LoVo (cell line): ENCODE measurements at places on chromosomes 3 and 15.

GRCh38 chr3:14769544-14770325, 49.0 kb upstream of the FGD5 start:
- DNase-seq: no peak

DNA sequence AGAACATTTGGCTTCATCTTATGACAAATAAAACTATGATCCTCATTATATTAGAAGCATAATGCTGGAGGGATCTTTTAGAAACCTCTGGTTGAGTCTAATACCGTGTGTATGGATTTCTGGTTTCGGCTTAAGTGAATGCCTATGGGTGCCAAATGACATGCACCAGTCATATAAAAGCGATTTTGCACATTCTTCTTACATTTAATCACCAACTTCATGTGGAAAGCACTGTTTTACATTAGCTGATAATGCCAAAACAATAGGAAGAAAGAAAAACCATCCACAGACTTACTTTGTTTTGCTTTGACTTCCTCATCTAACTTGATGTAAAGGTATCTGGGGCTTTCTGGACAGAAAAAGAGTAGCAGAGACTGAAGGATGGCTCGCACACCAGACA, 20.9 kb downstream of the SLC2A2 start:
- DNase-seq: no peak

DNA sequence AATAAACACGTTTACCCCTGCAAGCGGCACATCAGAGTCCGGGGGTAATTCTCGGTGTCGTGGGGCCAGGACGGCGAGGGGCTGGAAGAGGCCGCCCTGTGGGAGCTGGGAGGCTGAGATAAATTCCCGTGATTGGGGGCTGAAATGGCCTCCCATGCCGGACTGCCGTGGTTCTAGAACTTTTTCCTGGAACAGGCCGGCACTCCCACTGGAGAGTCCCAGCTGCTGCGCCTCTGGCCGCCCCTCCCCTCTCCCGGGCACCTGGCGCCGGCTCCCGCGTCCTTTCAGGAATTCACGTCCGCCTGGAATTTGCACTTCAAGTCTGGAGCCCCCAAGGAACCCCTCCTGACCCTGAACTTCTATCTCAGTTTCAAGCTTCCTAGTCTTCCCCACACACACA, 10.8 kb upstream of the LRRC2 start:
- no peak for DNase-seq

GRCh38 chr3:13358643-13359042, 61.5 kb downstream of the NUP210 start:
- no peak for DNase-seq

DNA sequence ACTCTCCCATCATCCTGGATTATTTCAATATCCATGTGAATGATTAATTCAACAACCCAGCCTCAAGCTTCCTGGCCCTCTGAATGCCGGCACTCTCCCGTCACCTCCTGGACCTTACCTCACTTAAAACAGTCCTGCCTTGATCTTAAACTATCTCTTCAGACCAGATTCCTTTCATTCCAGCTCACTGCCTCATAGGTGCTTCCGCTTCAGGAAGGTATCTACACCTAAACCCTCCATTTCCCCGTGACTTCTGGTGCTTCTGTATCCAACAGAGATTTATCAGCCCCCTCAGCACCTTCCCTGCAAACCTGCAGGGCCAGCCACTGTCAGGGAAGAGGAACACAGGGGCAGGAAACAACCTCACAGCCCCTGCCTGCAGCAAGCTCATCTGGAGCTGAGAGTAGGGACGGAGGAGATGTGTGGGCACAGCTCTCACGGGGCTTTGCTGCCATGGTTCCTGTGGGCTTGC, 98.9 kb upstream of the TJP1 start:
- peak; percentile 54 for DNase-seq

DNA sequence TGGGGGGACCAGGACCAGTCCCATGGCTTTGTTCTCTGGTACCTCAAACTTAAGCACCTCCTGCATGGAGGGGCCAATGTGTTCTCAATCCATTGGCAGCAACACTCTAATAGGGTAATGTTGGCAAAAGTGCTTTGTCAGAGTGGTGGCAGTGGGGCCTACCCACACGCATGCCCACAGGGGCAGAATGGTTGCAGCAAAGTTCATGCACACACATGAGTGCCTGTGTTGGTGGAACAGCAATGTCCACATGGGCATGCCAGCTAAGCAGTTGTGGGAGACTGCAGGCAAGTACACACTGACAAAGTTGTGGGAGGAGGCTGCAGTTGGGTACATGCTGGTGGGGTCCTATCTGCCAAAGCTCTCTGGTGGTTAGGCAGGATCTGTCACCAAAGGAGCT, 645.2 kb downstream of the ZNF385D start:
- no peak for DNase-seq

DNA sequence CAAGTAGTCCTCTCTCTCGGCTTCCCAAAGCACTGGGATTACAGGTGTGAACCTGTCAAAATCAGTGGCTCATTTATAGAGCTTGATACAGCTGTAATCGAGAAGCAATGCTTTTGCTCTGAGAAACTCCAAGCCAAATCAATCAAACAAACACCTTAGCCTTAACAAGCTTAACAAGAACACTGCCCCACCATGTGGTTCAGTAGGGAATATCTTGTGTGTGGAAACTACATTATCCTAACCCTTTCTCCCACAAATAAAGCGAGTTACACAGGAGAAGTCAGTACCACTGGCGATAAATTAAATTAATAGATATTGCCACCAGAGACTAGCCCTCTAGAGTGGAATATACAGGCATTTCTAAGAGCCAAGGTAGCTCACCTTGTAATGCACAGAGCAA, 13.9 kb downstream of the CDAN1 start:
- no peak for DNase-seq

DNA sequence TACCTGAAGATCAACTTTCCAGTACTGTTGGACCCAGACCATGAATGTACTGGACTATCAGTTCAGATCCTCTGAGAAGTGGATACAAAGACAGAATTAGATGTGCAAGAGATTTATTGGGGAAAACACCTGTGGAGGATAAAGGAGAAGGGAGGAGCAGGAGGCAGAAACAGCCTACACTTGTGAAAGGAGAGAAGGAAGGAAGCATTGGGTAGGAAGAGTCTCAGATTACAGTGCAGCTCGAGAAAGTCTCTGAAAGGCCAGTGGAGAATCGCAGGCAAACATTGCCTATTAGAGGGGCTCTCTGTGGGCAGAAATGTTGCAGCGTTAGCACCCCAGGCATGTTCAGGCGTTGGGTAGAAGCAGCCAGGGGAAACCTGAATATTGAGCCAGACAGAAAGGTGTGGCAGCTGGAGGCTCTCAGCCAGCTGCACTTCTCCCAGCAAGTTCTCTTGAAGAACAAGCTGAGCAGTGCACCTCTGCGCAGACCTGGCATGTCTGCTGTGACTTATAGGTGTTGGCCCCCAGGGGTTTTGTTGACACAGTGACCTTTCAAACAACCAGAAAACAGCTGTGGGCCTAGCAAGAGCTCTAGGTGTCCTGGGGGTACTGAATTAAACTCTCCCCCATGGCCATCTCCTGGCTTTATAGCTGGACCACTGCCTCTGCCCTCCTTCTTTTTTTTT, 7.0 kb downstream of the CHST14 start:
- DNase-seq: no peak

GRCh38 chr3:59538753-59539432, 489.1 kb upstream of the CFAP20DC start:
- no peak for DNase-seq

DNA sequence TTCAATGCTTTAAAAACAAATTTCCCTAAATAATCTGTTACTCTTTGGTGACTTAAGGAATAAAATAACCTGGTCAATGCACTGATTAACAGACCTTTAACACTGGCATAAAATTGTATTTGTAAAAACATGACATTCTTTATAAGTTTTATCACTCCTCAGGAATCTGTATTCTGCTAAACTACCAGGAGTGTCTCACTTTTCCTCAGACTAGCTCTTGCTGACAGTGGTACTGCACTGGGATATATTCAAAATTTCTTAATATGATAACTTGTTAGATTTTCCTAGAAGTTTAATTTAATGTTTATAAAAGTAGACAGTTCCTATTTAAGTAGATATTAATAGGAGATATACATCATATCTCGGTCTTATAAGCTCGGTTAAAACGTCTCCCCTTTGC, 363.4 kb upstream of the ARHGEF26 start:
- no peak for DNase-seq

- DNase-seq: no peak
Measured at GRCh38 chr15:89364341-89364740, 29.7 kb upstream of the POLG start.

DNA sequence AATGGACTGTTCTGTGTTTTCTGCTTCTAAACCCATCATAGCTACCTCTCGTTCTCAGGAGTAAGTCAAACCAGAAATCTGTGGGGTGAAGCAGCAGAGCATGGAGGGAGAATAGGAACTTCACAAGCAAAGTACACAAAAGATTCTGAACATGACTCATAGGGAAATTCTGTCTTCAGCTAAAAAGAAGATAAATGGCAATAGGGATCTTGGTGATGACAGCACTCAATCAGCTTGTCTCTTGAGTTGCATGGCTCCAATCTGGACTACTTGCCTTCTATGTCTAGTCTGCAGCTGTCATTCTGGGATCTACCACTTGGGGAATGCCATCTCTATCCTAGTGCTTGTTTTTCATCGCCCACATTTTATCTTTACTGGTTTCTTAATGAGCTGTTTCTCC, 13.5 kb upstream of the GRAMD1C start:
- DNase-seq: no peak

DNA sequence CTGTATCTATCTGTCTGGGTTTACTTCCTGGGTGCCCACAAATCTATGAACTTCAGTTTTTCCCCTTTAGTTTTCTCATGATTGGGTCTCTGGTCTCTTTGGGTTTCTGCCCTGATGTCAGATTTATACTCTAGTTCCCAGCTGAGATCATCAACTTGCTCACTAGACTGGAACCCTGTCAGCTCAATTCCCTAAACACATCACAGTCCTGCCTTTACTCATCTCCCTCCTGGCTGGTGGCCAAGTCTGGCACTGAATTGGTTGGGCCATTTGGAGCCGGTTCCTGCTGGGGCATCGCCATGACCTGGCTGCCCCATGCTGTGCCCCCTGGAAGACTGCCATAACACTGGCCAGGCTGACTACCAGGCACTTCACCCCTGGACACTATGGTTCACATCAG, 345.3 kb downstream of the CHST2 start:
- peak; percentile 8 for DNase-seq

DNA sequence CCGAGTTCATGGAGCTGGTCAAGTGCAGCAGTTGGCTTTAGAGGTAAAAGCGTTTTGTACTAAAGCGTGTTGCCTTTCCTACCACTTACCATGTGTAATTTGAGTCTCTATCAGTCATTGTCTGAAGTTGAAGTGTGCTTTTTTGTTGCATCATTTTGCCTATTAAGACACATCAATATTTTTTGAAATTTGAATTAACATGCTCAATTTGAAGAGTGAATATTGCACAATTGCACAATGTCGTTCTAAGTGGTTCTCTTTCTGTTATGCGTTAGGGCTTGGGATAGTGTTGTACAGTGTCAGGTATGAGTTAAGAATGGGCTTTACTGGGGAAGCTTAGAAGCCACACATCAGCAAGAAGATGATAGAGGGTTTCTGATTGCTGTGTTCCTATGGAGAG, 84.0 kb upstream of the ACKR4 start:
- no peak for DNase-seq

DNA sequence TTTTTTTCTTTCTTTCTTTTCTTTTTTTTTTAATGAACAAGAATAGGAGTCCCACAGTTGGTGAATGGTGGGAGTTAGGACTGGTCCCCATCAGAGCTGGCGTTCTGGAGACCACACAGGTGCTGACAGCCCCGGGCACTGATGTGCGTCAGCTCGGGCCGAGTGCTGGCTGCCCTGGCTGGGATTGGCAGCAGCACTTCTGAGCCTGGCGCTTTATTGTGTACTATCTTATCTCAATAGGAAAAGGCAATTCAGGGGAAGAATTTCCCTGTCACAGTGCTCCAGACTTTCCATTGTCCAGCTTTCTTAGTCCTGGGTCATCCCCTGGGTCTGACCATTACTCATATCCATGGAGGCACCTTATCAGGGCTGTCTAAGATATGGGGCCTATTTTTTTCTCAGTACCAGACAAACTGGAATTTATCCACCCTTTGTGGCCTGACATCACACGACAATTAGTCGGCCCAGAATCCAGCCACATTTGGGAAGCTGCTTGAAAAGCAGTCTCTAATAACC, 54.1 kb downstream of the TMEM44 start:
- DNase-seq: no peak

DNA sequence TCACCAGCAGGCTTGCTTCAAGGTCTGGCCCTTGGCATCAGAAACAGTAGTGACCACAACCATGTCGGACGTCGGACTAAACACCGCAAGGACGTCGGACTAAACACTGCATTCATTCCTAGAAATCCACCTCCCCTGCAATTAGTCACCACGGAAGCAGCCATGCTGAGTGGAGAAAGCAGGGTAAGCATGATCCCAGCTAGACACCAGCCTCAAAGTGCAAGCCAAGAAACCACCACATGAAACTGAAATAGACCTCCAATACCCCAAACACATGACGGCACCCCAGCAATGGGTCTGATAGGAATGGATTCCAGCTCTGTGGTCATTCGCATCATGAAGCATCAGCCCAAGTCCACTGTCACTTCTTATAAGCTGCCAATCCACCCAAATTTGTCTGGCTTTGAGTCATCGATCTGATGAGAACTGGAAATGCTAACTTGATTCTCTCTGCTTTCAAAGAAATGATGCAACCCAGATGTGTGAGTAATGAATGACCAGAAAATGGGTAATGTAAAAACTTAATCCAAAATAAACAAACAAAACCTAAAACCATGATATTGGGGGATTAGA, 348.3 kb upstream of the TMCO5A start:
- no peak for DNase-seq

- peak; percentile 9 for DNase-seq
Measured at GRCh38 chr3:112894258-112894657, 47.6 kb upstream of the CD200R1L start.

GRCh38 chr3:29079358-29079757, 201.5 kb upstream of the RBMS3 start:
- DNase-seq: no peak

DNA sequence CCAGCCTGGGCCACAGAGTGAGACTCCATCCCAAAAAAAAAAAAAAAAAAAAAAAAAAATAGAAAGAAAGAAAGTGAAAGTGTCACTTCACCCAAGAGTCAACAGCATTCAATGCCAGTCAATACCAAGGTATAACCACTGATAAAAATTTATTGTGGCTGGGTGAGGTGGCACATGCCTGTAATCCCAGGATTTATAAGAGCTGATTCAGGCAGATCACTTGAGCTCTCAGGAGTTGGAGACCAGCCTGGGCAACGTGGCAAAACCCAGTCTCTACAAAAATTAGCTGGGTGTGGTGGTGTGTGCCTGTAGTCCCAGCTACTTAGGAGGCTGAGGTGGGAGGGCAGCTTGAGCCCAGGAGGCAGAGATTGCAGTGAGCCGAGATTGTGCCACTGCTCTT, 46.5 kb upstream of the PIK3CB start:
- no peak for DNase-seq

GRCh38 chr15:64452988-64453688, 7.2 kb upstream of the ZNF609 start:
- DNase-seq: no peak

DNA sequence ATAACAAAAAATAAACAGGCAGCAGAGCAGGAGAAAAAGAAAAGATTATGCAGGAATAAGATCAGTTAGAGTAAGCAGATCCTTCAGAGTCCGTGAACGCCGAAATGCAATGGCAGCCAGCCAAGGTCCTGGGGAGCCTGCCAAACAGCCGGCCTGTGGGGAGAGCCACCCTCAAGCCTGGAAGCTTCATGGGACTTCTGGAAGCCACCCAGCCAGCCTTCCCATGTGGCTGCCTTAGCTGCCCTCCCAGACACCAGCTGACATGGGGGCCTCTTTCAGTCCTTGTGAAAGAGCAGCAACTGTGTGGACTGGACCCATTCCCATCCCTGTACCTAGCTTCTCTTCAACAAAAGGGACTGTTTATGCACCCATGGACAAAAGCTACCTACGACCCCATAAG, 64.9 kb upstream of the RAD18 start:
- DNase-seq: no peak

GRCh38 chr3:31937225-31937624, 43.8 kb downstream of the OSBPL10 start:
- DNase-seq: no peak
